ENCODE measurements at places on chromosomes 16 and 17.
A peak's percentile ranks its signal among the peaks of the same experiment; 100 is the strongest.

- DNase-seq: no peak
Observed at GRCh38 chr17:45411348-45412105, 21.1 kb downstream of the ARHGAP27 start.

- no peak for DNase-seq
Observed at GRCh38 chr17:50887705-50888245, 21.6 kb upstream of the TOB1 start.

DNA sequence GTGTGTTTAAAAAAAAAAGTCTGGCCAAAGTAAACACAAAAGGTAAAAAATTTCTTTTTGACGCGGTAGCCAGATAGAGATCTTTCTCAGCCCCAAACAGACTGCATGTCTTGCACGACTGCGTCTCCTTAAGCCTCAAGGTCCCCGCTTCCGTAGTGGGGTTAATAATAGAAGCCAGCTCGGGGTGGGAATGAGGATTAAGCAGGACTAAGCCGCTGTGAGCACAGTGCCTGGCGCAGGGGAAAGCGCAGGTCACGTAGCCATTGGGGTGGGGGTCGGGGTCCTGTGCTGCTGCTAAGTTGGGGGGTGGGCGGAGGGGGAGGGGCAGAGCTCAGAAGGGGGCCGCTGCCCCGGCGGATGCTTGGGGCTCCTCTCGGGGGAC lies 521 bp downstream of the GGA2 start:
- DNase-seq: peak; percentile 28

DNA sequence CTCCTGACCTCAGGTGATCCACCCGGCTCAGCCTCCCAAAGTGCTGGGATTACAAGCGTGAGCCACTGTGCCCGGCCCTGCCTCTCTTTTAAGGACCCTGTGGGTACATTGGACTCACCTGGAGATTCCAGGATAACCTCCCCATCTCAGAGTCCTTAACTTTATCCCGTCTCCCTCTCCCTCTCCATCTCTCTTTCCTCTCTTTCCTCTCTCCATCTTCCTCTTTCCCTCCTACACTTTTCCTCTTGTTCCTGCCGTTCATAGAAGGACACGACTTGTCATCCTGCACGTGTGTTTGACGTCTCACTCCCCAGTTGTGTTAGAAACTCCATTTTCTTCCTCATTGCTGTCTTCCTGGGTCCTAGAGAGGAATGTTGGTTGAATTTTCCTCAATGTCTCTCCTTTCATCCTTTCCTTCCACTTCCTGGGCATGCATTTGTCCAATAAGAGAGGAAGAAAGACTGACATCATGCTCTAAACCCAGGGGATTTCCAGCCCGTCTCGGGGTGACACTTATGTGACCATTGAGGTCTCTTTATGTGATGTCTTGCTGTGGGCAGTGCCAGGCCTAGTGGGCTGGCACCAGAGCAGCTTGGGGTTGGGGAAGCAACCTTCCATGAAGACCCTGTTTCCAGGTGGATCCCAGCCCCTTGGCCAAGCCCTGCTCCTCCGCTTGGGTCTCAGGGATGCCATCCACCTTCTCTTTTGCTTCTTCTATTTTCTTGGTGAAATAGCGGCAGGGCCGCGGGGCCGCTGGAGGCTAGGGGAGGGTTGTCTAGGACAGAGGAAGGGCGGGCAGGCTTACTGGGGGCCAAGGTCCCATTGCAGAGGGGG lies 39.8 kb upstream of the IRF8 start:
- no peak for DNase-seq

- DNase-seq: no peak
Observed at GRCh38 chr17:83177611-83178532, 98.5 kb downstream of the METRNL start.

DNA sequence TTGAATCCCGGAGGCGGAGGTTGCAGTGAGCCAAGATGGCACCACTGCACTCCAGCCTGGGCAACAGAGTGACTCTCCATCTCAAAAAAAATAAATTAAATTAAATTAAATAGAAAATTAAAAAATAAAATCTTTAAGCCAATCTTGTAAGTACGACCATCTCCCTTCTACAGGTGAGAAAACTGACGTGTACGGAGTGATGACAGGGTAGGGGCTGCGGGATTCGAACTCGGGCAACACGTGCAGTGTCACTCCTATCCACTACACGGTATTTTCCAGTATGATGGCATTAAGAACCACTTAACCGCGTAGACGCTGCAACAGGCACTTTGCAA lies 762 bp downstream of the WDR59 start:
- peak; percentile 31 for DNase-seq

- DNase-seq: no peak
Observed at GRCh38 chr17:55911186-55911585, 160.3 kb downstream of the PCTP start.

All from activated naive CD4-positive, alpha-beta T cell treated with anti-CD3 and anti-CD28 coated beads, Interleukin-2, amount 50 U/mL, for 16 hours (primary cell).